ENCODE measurements at places on chromosomes 6 and 20.
A peak's percentile ranks its signal among the peaks of the same experiment; 100 is the strongest.

GRCh38 chr6:132043148-132043547, 92.0 kb upstream of the CCN2 start:
- DNase-seq = no peak

DNA sequence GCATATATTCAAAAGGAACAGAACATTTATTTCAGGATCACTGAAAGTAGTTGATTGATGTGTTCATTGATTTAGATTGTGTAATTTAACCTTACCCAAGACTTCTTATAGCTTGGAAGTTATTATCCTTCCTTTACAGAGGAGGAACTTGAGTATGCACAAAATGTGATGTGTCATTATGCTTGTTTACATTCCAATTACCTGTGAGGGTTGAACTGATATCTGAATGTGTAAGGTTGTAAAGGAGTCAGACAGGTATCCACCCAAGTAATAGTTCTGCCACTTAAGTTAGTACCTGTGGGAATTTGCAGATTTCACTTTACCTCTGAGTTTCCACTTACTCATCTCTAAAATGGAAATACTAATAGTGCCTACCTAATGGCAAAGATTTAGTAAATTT, 668.2 kb downstream of the DOK5 start:
- DNase-seq = no peak

- no peak for DNase-seq
Measured at GRCh38 chr6:10626154-10626741, 68.2 kb downstream of the C6orf52 start.

DNA sequence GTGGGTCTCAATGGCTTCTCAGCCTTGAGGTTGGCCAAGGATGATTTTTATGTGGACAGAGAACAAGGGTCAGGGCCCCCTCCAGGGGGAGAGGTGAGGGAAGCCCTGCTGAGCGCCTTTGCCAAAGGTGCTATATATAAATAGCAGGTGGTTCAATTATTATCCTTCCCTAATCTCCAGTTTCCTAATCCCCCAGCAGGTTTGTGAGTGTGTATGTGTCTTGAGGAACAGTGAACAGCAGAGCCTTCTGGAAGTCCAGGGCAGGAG, 3.2 kb upstream of the SIRPA start:
- DNase-seq = no peak

GRCh38 chr6:156579564-156579963, 197.6 kb upstream of the ARID1B start:
- DNase-seq = no peak

- peak; percentile 80 for DNase-seq
Measured at GRCh38 chr20:57678340-57678739, 31.5 kb downstream of the PMEPA1 start.

DNA sequence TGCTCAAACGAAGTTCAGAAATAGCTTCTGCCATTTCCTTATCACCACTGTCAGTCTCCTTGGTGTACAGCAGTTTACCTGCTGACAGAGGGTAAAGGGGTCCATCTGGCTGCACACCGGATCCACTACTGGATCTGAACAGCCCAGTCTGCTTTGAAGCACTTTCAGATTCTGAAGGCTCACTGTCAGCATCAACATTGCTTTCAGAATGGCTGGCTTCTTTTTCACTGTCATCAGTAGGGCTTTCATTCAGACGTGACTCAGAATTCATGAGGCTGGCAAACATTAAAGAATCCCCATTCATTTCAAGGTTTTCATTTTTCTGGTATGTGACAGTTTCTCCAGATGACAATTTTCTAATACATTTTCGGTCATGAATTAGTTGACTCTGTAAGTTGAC, 21.0 kb upstream of the PNISR start:
- peak; percentile 29 for DNase-seq

DNA sequence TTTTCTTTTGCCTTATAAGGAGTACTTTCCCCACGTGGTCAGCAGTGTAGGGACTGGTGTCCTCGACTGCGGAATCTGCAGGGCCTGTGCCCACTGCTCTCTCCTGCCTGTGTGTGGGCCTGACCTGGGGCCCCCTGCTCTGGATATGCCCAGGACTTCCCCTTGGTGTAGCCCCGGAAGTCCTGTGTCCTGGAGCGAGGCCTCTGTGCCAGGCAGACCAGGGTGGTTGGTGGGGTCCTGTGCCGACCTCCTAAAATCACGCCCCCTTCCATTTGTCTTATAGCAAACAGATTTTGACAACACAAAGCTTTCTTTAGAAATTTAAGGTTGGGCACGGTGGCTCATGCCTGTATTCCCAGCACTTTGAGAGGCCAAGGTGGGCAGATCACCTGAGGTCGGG, 64.2 kb downstream of the DLL1 start:
- no peak for DNase-seq

- peak; percentile 3 for DNase-seq
Measured at GRCh38 chr6:95848717-95849116, 167.1 kb upstream of the FUT9 start.

DNA sequence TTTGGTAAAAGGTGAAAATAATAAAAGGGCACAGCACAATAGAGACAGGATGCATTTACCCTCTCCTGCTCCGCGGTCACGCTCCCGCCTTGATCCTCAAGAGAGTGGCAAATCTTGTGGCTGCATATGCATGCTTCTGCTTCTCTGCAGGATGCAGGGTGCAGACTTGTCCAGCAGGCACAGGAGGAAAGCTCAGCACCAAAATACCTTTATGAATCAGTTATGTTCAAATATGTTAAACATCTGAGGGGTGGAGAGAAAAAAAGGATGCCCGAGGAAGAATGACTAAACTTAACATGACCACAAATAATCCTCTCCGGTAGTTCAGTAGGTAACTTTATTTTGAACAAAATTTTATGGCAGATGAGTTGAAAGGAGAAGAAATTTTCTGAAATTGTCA, 366.1 kb upstream of the SOX4 start:
- no peak for DNase-seq

DNA sequence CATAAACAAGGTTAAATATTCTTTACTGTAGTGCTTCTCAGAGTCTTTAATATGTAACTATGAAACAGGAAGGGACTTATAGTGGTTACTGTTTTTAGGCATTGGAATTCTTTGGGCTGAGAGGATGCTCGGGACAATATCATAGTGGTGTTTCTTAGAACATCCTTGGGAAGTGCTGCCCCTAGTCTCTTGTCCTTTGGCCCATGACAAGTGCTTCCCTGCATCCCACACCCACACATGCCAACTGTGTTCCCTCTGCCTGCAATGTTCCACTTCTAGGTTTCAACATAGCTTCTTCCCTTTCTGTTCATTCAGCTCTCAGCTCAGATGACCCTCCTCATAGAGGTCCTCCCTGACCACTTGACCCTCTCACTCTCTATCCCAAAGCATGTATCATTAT, 37.6 kb downstream of the CFAP61 start:
- DNase-seq = no peak

DNA sequence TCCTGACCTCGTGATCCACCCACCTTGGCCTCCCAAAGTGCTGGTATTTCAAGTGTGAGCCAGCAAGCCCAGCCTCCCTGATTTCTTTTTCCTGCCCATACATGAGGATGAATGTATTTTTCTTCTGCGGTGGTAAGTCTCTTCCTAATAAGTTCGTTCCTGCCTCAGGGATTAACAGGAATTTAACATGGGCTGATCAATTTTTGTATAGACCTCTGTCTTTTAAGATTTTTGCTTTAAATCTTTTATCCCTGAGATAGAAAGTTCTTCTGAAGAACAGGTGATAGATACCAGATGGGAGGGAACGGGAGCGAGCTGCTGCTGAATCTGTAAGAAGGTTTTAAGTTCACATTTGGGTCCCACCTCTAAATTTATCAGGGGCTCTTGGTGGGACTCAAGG, 7.0 kb upstream of the ZNFX1 start:
- DNase-seq = no peak

DNA sequence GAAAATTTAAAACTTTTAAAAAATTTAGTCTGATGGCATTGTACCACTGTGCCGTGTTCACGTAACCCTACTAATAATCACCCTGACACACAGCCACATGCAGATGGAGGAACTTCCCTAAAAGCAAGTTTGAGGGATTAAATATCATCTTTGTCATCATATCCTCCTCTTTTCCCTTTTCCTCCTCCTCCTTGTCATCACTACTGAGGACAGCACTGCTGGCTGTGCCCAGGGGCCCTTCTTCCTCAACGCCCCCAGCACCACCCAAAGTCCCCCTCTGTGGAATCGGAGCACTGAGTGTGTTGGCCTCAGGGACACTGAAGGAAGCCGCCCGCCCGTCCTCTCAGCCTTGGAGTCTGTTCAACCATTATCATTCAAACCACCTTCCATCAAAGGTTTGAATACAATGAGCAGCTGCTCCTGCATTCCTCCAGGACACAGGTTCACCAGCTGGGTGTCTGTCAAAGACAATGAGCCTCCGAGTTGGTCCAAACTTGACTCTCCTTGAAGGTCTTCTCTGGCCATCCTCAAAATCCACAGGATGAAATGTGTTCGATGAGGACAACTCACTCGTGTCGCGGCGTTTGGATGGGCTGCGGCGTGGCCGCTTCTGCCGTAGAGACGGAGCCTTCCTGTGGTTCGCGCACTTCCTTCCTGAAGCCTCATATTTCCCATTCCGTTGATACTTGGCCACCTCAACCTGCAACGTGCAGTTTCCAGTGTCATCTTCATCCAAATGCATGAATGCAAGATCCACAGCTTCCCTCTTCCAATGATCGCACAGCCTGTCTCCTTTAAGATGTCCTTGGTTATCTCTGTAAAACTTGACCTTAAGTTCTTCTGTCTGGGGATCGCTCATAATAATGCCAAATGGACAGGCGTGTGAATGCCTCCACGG, 23.3 kb downstream of the NQO2 start:
- DNase-seq = peak; percentile 14

DNA sequence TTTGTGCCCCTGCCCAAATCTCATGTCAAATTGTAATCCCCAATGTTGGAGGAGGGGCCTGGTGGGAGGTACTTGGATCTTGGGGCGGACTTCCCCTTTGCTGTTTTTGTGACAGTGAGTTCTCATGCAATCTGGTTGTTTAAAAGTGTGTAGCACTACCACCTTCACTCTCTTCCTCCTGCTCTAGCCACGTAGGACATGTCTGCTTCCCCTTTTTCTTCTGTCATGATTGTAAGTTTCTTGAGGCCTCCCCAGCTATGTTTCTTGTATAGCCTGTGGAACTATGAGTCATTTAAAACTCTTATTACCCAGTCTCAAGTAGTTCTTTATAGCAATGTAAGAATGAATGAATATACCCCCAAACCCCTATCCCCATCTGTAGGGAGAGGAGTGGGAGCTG, 1013.7 kb upstream of the MAP3K7 start:
- no peak for DNase-seq

- peak; percentile 96 for DNase-seq
Measured at GRCh38 chr6:31366693-31367470, 9.9 kb upstream of the HLA-B start.

DNA sequence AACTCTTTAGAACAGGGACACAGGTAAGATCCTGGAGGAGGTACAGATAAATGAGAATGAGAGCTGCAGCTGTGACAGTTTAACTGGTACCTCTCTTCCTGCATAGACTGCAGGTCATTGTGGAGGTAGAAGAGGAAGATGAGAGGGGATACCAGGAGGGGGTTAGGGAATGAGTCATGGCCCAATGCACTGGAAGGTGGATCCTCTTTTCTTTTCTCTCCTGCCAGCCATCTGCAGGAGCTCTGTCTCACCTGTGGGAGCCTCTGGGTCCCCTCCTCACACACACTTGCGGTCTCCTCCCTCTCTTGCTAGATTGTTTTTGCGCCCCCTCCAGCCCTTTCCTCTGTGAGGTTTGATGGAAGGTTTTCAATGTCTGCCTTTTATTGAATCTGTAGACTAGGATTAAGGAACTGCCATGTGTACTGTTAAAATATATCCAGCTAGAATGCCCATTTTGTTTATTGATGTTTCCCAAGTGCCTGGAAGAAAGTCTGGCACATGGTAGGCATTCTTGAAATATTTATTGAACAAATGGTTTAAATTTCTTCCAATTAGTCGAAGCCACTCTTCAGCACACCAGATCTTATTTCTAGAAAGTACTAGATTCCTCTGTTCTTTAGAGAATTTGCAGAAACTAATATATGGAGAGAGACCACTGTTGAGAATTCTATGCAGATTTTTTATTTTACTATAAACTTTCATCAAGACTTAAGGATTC, 13.0 kb downstream of the C6orf163 start:
- DNase-seq = no peak

GRCh38 chr6:111806561-111807497, 66.4 kb downstream of the FYN start:
- no peak for DNase-seq

GRCh38 chr6:5389086-5389745, 127.9 kb downstream of the FARS2 start:
- no peak for DNase-seq

DNA sequence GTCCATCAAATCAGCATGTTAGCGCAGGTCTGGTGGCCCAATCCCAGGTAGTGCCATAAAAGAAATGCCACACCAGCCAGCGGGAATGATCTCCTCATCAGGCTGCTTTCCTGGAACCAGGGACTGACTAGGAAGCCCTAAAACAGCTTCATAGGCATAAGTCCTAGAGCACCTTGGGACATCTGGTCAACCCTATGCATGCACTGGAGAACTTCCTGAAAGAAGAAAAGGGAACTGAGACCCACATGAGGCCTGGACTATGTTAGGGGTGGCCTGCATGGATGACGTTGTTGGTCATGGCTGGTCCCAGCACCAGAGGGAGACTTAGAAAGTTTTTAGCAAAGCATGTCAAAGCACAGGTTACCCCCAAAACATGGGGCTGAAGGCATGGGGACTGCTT, 7.6 kb upstream of the KCNK16 start:
- peak; percentile 63 for DNase-seq

GRCh38 chr20:63006540-63007359, at the start of gene BHLHE23:
BHLHE23 (minus strand) TSS chr20:63006964; CDS start chr20:63006774, 190 bp downstream.
- DNase-seq = no peak

DNA sequence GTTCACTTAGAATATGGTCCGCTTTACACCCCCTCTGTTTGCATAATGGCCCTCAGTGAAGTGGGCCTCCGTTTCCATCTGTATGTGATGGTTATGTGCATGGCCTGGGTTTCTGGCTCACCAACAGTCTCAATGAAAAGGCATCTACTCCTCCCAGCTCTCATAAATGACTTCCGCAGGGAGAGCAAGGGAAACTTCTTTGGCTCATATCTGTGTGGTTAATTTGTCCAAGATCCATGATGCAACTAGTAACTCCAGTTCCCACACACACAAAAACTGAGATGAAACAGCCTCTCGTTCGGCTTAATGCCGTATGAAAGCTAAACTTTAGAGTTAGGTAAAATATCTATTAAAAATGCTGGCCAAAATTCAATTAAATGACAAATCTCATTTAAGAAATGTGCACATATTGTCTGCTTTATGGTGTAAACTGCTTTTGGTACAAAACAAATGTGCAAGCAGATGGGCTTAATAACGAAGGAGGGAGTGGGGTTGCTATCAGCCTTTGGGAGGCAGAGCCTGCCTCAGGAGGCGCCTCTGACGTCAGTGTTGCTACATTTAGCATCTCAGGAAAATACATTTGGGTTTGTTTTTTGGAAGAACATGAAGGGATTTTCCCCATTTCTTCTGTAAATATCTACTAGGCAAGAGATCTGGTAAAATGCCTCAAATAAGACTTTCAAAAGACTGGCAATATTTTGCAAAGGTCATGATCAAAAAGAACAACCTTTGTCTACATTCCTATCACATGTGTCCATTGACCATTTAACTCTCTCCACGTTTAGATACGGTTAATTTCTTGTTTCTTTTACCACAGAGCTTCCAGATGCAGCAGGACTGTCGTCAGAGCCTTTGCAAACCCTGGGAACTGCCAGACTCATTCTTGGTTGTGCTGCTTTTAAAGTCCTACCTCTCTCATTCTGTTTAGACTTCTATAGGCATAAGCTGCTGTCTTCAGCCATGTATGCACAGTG, 96.8 kb downstream of the ARMC2 start:
- DNase-seq = peak; percentile 72
